ENCODE measurements at places on chromosomes 2 and 18.

DNA sequence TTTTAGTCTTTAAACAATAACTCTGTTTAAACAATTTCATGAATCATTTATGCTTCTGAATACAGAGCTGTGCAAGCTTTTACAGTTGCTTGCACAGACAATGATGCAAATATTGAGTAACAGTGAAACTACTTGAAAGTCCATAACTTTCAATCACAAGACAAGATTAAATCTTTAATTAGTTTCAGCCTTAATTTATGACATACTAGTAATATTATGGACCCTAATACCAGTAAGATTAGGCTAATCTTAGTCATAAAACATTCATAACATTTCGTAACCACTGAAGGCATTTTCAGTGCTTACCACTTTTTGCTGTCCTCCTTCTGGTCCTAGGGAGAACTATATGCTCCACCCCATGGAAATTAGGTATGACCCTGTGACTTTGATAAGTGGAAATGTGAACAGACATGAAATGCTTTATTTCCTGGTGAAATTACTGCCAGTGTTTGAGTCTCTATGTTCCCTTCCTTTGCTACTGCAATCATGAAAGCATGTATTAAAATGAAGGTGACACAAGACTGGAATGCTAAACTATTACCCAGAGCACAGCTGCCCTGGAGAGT is 1.8 kb upstream of the COBLL1 start:
- no peak for DNase-seq

DNA sequence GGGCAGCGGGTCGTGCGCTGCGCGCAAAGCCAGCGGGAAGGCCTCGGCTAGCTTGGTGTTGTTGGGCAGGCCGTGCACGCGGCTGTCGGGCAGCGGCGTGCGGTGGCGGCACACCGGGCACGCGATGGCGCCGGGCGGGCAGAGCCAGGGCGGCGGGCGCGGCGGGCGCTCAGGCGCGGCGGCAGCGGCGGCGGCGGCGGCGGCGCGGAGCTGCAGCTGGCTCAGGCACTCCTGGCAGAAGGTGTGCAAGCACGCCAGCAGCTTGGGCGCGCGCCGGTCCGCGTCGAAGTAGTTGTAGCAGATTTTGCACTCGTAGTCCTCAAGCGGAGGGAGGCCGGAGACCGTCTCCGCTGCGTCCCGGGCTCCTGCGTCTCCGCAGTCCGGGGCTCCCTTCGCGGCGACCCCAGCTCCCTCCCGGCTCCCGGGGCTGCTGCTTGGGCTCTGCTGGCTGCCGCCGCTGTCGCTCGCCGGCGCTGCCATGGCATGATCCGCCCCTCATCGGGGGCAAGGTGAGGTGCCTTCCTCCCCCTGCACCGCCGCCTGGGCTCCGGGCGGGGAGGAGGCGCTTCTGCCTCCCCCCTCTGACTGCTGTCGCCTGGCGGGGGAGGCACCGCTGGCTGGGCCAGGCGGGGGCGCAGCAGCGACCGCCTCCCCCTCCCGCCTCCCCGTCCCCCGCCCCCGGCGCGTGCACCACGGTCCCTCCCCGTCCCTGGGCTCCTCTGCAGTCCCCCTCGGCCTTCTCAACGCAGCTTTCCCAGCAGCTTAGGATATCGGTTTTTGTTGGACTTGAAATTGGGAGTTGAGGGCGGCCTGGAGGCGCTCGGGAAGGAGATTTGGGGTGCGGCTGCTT is 21.0 kb upstream of the PAX3 start:
- no peak for DNase-seq

GRCh38 chr18:46624127-46624526 is 32.9 kb downstream of the LOXHD1 start:
- DNase-seq = no peak

DNA sequence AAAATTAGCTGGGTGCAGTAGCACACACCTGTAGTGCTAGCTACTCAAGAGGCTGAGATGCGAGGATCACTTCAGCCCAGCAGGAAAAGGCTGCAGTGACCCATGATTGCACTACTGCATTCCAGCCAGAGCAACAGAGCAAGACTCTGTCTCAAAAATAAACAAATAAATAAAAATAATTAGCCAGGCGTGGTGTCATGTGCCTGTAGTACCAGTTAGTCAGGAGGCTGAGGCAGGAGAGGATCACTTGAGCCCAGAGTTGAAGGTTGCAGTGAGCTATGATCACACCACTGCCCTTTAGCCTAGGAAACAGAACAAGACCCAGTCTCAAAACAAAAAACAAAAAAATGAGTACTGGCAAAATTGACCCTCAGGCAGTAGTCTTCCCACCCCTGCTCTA is 61.9 kb upstream of the PPP1CB start:
- no peak for DNase-seq

DNA sequence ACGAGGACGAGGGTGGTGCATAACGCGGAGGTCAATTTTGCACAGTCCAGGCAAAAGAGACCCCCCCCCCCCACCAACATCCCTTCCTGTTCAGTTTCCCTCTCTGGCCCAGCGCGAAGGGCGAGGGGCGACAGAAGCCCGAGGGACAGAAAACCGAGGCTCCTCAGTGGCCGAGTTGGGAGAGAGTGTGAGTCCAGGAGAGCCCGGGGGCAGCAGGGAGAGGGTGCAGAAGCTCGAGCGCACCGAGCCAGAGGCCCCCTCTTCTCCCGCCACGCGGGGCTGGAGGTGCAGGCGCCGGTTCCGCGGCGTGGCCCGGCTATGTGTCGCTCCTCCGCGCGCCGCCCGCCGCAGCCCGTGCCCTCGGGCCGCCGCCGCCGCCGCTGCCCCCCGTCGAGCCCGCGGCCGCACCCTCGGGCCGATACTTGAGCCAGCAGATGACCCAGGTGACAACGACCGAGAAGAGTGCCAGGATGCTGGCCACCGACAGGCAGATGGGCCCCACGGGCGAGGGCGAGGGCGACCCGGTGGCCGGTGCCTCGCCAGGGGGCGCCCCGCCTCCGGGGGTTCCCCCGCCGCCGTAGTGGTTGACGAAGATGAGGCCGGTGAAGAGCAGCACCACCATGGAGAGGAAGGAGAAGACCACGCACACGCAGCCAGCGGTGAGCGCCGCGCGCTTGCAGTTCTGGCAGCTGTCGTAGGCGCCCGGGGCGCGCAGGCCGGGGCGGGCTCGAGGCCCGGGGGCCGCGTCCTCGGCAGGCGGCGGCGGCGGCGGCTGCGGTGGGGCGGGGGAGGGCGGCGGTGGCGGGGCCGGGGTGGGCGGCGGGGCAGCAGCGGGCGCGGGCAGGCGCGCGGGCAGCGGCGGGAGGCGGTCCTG is 20.2 kb upstream of the PAX3 start:
- DNase-seq = no peak

DNA sequence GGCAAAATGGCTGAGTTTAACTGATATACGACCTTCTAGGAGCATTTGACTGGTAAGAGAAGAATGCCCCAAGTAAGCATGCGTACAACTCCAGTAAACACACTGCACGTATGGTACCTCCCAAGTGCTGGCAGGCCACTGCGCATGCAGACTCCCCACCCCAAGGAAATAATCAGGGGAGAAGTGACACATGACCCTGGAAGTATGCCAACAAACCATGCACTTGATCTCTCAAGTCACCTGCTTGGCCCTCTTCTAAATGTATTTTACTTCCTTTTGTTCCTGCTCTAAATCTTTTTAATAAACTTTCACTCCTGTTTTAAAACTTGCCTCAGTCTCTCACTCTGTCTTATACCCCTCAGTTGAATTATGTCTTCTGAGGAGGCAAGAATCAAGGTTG is 129.8 kb upstream of the COL5A2 start:
- no peak for DNase-seq

Data from HS-5 (cell line).